ENCODE measurements at places on chromosomes 16 and 17.

GRCh38 chr17:80987941-80988461 lies 3.6 kb upstream of the CHMP6 start:
- DNase-seq, result no peak

DNA sequence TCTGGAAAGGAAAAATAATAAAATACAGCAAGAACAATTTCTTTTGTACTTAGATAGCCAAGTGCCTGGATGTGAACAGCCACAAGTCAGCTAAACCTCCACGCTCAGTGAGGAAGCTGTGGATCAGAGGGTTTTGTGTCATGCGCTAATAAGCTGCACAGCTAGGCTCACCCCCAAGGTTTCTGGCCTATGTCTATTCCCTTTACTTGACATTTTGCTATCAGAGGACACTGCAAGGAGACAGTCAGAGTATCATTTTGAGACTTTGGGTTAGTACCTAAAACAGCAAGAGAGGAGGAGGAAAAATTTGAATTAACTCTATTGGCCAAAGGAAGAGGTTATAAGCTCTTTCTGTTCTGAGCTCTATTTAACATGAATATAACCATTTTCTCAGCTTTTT lies 139.3 kb downstream of the KCNJ2 start:
- no peak for DNase-seq

GRCh38 chr17:49633762-49634484 lies 44.0 kb downstream of the SPOP start:
- no peak for DNase-seq

GRCh38 chr17:74742153-74742515 lies 5.1 kb downstream of the RAB37 start:
- DNase-seq, result no peak

GRCh38 chr16:11742093-11742535 lies 543 bp downstream of the TXNDC11 start:
- peak; percentile 20 for DNase-seq

DNA sequence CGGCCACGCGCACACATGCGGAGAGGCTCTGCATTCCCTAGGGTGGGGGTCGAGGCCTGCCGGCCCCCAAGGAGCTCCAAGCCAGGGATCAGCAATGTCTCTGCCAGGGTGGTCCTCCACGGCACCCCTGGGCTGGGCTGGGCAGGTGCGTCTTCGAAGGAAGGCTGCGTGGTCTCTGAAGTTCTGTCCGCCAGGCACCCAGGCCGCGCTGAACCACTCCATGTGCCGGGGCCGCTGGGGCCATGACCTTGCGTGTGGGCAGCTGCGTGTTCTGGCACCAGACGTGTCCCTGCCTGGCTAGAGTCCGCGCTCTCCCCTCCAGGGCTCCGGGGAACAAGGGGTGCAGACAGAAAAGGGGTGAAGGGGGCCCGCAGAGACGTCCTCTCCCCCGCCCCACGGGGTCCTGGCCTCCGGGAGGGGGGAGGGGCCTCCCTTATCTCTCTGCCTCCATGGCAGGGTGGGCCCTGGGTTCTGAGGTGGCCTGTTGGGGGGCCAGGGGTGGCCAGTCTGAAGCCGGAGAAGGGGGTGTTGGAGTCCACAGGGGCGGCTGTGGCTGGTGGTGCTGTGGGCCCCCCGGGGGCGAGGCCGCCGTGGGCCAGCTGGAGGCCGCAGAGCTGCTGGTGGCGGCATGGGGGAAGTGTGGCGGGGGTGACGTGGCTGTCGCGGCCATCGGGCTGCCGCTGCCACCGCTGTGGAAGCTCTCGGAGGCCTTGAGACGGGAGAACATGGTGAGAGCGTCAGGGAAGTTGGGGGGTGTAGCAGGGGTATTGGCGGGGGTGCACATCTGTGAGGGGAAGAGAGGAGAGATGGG lies 5.3 kb downstream of the UBALD1 start:
- no peak for DNase-seq

DNA sequence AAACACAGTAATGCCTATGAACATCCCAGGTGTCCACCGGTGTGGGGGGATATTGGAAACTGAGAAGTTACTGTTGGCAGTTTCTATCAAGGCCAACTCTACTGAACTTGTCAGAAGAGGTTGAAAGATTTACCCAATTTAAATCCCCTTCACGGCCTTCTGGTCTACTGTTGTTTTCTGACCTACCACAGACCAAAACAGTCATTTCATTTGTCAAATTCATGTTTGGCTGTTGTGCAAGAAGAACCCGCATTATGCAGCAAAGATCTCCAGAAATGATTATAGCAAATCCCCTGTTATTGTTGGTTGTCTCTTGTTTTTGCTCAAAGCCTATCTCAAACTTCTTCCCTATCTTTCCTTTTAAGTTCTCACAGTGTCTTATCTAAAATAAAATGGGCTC lies 73.1 kb upstream of the MAF start:
- DNase-seq, result no peak

- DNase-seq, result no peak
Observed at GRCh38 chr17:2238432-2239169, 65.0 kb downstream of the SMG6 start.

DNA sequence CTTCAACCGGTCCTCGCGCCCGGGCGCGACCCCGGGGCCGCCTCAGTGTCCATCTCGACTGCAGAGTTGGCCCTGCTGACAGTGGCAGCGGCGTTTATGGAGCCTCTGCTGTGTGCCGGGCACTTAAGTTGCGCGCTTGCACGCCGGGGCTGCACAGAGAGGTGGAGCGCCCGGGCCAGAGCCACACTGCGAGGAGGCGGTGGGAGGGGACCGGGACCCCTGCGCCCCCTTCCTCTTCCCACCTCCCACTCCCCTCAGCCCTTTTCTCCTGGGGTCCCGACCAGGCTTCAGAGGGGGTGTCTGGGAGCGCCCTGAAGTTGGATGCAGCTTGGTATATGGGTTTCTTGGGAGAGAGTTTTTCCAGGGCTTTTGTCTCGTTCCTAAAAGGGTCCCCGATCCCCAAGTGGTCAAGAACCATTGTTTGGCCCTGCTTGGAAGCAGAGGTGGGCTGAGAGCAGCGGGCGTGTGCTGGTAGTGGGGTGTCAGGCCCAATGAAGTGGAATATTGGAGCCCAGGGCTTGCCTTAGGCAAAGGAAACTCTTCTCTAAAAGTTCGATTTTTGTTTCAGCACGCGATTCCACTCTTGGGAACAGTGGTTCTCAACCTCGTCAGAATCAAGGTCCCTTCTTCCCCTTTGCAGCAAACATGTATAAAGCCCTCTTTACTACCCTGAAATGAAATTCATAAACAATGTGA lies 605 bp downstream of the MRTFB start:
- DNase-seq, result peak; percentile 26

DNA sequence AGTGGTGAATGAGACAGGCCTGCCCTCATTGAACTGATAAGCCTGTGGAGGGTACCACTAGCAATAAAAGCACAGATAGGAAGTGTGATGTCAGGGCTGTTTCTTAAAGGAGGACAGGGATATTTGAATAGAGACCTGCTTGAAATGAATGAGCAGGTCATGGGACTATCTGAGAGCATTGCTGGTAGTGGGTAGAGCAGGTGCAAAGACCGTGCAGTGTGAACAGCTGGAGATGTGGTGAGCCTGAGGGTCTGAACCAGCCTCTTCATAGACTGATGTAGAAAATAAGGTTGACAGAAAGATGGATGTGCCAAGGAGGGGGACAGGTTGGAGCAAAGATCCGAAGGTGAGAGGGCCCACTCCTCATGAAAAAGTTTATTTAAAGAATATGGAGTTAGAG lies 2.4 kb downstream of the NUP93 start:
- DNase-seq, result no peak

DNA sequence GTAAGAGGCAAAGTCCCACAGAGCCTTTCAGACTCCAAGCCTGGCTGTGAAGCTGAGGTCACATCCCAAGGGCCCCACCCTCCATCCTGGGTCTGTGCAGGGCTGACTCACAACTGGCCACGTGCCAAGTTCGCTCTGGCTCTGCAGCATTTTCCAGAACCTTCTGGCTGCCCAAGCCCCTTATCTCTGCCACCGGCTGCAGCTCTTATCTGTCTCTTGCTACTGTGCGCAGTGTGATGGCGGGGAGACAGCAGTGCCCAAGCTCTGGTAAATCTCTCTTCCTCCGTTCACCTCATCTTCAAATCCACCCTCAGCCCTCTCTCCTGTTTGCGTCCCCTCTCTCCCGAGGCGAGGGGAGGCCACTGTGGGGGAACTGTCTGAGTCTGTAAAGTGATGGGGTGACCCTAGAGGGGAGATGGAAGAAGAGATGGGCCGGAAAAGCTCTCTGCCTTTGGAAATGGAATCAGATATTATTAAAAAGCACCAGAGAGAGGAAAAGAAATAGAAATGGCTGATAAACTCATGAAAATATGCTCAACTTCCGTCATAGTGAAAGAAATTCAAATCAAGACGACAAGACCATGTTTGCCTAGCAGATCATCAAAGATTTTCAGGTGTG lies 162.7 kb upstream of the CDC42EP4 start:
- DNase-seq, result peak; percentile 90

DNA sequence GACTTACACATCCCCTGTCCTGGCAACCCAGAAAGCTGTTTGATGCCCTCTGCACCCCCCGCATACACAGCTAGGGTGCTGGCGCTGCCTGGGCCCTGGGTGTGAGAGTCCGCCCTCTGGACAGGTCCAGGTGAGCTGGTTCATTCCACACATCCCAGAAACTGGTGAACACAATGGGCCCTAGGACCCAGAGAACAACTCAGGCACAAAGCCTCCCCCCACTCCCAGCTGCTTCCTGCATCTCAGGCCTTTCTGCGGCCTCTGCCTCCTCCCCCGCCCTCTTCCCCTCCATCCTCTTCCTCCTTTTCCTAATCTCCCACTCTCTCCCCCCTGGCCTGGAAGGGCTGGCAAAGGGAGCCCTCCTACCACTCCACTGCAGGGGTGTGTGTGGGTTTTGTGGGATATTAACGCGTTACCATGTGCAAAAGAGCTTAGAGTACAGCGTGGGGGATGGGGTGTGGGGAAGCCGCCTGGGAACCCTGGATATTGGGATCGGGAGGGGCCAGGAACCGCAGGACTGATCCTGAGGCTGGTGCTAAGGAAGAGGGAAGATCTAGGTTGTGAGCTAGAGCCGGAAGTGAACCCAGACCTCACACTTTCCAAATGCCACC lies 1.6 kb upstream of the PPP1R9B start:
- DNase-seq, result peak; percentile 90

DNA sequence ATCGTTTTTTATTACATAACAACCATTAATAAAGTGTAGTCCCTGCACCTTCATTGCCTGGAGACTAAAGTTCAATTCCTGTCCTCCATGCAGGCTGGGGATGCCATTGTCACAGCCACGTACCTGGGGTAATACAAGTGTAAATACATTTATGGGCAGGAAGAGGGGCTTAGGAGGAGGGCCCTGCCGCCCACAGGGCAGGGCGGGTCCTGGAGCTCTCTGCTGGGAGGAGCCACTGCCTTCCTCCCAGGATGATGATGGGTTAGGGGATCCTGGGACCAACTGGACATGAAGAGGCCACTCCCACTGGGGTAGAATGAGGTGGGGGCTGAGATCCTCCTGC lies 44.1 kb upstream of the SLC38A10 start:
- DNase-seq, result no peak

- DNase-seq, result peak; percentile 19
Observed at GRCh38 chr17:11900041-11900476, 97.2 kb downstream of the ZNF18 start.

- no peak for DNase-seq
Observed at GRCh38 chr17:68356949-68357455, 65.7 kb downstream of the ARSG start.
